ENCODE measurements at places on chromosomes 3 and 15.

- no peak for DNase-seq
Measured at GRCh38 chr15:59154243-59154642, 49.3 kb downstream of the CCNB2 start.

DNA sequence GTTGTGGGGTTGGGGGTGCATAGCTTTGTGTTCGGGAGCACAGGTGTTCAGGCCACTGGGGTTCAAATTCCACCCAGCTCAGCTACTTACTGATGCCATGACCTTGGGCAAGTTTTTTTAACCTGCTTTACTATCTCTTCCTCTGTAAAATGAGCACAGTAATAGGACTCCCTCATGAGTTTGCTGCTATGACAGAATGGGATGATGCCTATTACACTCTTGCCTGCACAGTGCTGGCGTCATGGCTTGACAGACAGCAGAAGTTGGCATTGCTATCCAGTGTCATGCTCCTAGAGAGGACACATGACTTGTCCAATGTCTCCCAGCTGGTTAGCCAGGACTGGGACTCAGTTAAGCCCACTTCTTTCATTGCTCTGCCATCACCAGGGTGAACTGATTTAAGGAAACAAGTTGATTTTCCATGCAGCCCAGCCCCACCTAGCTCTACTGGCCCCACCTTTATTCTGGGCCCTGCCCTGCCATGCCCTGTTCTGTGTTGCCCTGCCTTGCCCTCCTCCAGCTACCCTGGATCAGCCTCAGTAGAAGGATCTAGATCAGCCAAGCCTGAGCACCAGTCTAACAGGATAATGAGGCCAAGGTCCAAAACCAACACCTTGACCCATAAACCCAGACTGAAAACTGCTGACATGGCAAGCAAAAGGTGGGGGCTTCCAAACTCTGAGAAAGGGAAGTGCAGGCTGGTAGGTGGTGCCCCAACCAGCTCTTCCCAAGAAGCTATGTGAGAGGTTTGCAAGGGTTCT lies 155.8 kb upstream of the ATP11B start:
- DNase-seq: no peak

- DNase-seq: no peak
Measured at GRCh38 chr3:10557781-10558373, 52.5 kb upstream of the ATP2B2 start.

GRCh38 chr15:58585693-58586443 lies 154.1 kb downstream of the LIPC start:
- DNase-seq: no peak

DNA sequence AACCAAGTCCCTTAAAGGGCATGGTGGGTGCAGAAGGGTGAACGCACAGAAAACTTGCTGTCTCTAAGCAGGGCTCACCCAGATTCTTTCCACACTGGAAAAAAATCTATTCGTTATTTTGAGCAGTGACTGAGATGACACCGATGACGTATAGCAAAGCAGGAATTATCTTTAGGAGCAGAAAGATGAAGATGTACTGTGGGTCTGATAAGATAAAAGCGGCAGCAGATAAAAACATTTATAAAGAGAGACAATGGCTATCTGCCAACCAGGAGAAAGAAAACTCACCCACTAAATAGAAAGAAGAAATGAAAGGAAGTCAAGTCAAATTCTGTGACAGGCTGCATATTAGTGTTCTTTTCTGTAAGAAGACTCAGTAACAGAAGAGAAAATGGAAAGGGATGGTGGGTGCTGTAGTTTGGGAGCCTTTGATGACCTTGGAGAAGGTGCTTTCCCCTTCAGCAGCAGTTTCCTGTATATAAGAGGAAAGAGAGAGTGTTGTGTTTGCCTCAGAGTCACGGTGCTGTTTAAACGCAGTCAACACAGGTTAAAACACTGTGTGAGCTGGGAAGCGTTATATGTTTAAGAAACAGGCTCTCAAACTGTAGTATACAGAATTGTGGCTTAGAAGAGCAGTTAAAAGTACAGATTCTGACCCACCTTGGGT lies 111.6 kb downstream of the AQP9 start:
- DNase-seq: no peak

GRCh38 chr3:8607234-8608040 lies 37.2 kb downstream of the SSUH2 start:
- DNase-seq: no peak

DNA sequence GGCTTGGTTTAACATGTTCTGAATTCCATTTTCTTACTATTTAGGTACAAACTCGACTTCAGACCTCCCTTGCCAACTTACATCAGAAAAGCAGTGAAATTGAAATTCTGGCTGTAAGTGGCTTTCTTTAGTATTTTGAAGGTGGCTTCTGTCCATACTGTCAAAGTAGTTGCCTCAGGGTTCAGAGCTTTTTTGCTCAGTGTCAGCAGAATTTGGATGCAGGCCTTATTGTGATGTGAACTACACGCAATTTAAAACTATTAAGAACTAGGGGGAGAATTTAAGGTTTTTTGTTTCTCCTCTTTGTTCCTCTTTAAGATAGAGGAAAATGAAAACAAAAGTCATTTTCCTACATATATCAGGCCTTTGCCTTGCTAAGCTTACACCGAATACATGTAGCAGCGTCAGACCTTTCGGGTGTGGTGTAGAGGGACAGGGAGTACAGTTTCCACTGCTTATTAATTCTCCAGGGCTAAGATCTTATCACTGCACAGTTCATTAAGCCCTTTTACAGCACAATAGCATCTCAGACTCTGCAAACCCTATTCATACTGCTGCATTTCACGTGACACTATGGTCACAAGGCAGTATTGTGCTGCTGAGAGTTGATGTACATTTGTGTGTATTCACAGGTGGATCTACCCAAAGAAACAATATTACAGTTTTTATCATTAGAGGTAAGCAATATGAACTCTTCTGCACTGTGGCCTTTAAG lies 6.7 kb downstream of the SRP14 start:
- no peak for DNase-seq

GRCh38 chr15:76310475-76311099 lies 682 bp downstream of the ETFA start:
- no peak for DNase-seq

DNA sequence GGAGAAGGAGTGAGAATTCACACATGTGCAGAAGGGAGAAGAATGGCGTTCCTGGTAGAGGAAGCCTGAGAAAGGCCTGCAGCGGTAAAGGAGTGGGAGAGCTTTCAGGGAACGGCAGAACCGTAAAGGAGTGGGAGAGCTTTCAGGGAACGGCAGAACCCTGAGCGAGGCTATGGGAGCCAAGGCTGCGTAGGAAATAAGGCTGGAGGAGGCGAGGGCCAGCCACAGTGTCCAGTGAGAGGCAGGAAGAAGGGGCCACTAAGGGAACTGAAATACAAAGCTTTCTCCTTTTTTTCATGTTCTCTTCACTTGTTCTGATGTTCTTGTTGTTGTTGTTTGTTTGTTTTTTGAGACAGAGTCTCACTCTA lies 41.6 kb downstream of the GOLGA6L10 start:
- no peak for DNase-seq

- DNase-seq: no peak
Measured at GRCh38 chr3:137020315-137020714, 62.5 kb downstream of the IL20RB start.

GRCh38 chr15:91445695-91446228 lies 345.7 kb downstream of the SV2B start:
- no peak for DNase-seq

- DNase-seq: no peak
Measured at GRCh38 chr15:48149858-48150257, 28.2 kb downstream of the MYEF2 start.

GRCh38 chr3:124620600-124621063 lies 109.6 kb upstream of the UMPS start:
- no peak for DNase-seq

DNA sequence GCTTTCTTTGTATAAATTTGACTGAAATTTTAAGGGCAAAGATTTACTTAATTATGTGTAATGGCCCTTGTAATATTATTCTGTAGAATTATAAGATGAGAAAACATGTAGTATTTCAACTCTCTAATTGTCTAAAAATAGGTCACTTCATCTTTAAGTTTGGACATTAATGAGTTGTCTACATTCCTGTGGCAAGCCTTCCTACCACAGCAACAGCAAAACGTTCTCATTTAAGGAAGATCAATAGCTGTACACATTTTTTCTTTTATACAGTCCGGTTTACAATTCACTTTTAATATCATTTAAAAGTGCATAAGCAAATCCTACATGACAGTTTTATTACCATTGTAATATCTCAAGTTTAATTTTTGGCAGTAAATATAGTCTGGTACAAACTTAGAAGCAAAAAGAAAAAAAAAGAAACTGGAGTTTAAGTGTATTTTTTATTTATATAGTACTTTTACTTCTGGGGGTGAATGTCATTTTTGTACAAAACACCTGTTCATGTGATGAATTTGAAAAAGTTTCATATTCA lies 501.8 kb downstream of the ZPLD1 start:
- DNase-seq: no peak

- no peak for DNase-seq
Measured at GRCh38 chr3:11716573-11717290, 73.0 kb upstream of the VGLL4 start.

- no peak for DNase-seq
Measured at GRCh38 chr3:72461787-72462186, 386.5 kb downstream of the SHQ1 start.

- DNase-seq: peak; percentile 20
Measured at GRCh38 chr3:9932843-9933560, 632 bp upstream of the CRELD1 start.

DNA sequence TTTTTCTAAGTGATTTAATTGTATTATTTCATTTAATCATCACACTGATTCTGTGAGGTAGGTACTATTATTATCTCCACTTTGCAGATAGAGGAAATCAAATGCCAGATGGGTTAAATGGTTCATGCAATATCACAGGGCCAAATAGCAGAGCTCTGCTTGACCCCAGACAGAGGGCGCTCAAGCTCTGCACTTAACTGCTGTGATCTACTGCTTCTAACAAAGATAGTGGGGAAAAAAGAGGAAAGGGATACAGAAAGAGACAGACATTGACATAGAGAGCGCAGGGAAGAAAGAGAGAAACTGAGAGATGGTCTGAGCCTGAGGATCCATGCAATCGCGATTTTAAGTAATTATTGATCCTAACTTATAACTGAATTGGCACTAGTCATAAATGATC lies 279.1 kb upstream of the THRB start:
- DNase-seq: peak; percentile 43

DNA sequence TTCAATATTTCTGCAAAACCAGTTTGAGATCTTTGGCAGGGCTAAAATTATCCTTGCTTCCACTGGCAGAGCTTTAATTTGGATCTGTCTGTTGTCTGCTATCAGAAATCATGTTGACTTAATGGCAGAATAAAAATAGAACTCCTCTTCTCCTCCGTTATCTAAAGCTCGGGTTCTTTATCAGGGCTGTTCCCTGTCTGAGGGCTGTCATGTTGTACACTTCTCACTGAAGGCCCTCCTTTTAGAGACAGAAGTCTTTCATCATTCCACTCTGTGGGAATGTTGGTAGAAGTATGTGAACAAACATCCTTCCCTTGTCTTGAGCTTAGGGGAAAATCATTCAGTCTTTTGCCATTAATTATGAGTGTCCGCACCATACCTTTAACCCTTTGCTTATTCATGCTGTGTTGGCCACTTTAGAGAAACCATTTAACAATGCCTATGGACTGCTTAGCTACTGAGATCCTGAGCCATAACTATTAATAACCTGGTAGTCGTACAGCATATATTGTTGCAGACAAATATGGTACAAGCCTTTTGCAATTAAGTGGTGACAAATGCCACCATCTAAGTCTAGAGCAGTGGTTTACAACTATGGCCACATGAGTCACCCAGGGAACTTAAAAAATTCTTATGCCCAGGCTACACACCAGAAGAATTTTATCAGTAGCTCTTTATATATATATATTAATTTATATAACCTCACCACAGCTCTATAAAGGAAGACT lies 226.0 kb upstream of the TPM1 start:
- DNase-seq: no peak

GRCh38 chr3:150255413-150255812 lies 152.7 kb upstream of the TSC22D2 start:
- no peak for DNase-seq

- DNase-seq: peak; percentile 81
Measured at GRCh38 chr3:85939074-85939482, 980.3 kb downstream of the CADM2 start.

DNA sequence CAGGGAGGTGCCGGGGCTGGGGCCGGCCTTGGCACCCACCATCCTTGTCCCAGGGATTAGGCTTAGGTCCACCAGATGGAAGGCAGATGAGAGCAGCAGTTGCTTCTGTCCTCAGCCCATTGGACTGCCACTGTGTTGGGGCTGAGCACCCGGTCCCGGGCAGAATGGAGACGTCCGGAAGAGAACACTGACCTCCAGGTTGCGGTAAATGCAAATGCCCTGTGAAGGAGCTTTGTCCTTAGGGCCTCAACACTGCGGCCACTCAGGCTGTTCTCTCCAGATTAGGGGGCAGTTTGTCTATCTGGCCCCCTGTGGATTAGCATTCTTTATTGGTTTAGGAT lies at the start of gene SERINC4:
TSS of gene SERINC4 (minus strand) at position 276 of the 341 bp plus-strand sequence. CDS start at position 42, 234 bp downstream.
- no peak for DNase-seq

DNA sequence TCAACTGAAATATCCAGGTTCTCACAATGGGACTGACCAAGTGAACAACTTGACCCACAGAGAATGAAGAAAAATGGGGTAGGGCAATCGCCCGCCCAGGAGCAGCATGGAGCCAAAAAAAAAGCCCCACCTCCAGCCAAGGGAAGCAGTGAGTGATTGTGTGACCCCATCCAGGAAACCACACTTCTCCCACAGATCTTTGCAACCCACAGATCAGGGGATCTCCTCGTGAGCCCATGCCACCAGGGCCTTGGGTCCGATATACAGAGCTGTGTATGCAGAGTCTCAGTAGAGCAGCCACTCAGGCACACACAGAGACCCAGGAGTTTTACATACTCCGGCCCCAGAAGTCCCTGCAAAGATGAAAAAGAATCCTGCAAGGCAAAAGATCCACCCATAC lies 35.7 kb downstream of the PYGO1 start:
- no peak for DNase-seq

- DNase-seq: no peak
Measured at GRCh38 chr15:70098461-70099166, 897 bp upstream of the TLE3 start.

GRCh38 chr3:129323651-129324294 lies 45.1 kb downstream of the HMCES start:
- DNase-seq: no peak

DNA sequence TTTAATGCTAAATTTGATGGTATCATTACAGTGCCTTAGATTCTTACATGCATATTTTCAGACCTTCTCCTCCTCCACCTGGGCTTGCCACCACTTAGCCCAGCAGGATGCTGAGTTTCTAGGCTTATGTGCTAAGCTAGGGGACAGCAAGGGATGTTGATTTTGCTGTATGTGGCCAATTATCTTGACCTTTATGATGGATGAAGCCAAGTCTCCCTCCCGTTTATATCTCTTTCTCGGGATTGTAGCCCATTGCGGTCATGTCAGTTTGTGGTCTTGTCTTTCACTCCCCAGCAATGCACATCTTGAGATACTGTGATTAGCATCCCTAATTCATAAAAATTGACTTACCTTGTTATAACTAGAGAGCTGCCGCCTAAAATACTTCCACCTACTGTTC lies 278.7 kb upstream of the SOX2 start:
- DNase-seq: no peak

- DNase-seq: no peak
Measured at GRCh38 chr3:44242721-44243120, 1.0 kb downstream of the TOPAZ1 start.

Data from NCI-H2107 (cell line).